Natural killer cell treated with Interleukin-12 subunit alpha and Interleukin-12 subunit beta and Interleukin-15 and Interleukin-18, amount 100 ng/mL, for 72 hours (primary cell): ENCODE measurements at places on chromosomes 5 and 9. TPM values are rescaled to one million over a fixed set of nuclear protein-coding genes. Genes with fewer than 3 reads are reported as not detected.

- DNase-seq, result no peak
Observed at GRCh38 chr5:170302653-170303501, 5.3 kb upstream of the LCP2 start.

RALGPS1 gene
- total RNA-seq, result 7.0 TPM

DND1 gene
- 3.3 TPM for total RNA-seq

- DNase-seq, result no peak
Observed at GRCh38 chr5:38453921-38454320, 102.5 kb downstream of the LIFR start.

GRCh38 chr9:83199240-83199639, 136.3 kb upstream of the RASEF start:
- DNase-seq, result no peak

DNA sequence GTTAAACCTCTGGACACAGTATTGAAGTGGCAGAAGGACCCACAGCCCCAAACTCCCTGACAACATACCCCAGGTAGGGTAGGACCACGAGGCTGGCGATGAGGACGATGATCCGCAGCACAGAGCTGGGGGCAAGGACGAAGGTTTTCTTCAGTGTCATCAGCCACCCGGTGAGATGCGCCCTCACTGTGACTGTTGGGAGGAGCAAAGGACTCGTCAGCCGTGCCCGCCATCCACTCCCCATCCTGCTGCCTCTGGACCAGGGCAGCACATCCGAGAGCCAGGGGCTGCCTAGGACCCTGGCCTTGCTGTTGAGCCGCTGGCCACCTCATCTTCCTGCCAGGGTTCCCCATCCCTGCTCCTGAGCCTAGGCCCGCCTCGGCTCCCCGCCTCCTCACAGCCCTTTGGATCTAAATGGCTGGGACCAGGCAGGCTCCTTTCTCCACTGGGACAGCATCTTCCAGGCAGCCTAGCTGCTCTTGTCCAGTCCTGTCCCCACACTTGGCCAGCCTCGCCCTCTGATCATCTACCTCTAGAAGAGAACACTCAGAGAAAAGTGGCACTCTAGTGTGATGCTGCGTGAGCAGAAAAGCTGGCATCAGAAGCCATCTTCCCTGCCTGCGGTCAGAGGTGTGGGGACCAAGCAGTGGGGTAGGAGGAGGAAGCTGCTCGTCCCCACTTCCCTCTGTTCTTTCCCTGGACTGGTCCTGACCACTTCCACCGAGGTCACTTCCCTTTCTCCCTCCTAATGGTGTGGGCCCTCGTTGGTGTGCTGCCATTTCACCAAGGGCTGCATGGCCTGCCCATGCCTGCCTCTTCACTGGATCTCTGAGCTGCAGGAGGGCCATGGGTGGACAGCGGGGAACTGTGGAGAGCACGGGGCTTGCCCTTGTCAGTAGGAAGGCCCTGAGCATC, 49.2 kb downstream of the OTULIN start:
- no peak for DNase-seq

DNA sequence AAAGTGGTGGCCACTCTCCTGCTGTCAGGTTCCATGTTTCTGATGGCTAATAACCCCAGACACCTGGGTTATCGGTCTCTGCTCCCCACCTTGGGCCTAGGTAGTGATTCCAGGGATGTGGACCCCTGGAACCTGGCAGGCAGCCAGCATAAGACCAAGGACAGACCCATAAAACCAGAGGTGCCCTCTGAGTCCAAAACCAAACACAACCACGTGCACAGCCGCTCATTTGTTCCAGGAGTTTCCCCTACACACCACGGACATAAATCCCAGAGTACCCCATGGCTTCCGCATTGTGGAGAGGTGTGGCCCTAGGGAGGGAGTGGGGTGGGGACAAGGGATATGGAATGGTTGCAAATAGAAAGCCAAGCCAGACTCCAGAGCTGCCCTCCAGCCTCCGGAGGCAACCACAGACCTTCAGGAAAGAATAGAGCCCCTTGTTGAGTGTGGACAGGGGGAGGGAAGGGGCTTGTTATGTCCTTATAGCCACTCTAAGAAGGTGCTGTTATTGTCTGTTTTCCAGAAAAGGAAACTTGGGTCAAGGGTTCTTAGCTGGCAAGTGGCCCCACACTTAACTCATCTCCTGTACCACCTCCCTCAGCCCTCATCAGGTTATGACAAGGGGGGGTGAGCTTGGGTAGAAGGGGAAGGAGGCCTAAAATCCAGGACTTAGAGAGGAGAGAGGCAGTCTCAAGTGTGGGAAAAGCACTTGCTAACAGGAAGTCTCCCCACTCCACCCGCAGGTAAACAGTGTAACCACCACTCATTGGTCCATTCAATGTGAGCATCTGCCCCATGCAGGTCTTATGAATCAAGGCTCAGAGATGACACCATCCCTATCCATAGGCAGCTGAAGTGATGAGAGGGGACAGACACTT, 23.6 kb upstream of the CYSTM1 start:
- no peak for DNase-seq

DNA sequence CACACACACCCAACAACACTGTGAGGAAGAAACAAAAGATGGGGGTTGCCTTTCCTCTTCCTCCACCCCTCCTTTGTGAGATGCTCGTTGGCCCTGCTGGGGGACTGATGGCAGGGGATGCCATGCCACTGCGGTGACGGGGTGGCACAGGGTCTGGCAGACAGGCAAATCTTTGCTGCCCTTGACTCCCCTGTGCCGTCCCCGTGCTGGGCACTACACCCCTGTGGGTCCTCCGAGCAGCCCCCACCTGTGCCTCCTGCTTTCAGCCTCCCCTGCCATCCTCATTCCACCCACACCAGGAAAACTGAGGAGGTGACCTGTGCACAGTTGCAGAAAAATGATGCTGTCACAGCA, 40.2 kb upstream of the IER5L start:
- no peak for DNase-seq

- DNase-seq, result no peak
Observed at GRCh38 chr9:97905228-97905627, 17.1 kb downstream of the TRMO start.

GRCh38 chr9:137593176-137593575, 2.9 kb upstream of the ZMYND19 start:
- no peak for DNase-seq

DNA sequence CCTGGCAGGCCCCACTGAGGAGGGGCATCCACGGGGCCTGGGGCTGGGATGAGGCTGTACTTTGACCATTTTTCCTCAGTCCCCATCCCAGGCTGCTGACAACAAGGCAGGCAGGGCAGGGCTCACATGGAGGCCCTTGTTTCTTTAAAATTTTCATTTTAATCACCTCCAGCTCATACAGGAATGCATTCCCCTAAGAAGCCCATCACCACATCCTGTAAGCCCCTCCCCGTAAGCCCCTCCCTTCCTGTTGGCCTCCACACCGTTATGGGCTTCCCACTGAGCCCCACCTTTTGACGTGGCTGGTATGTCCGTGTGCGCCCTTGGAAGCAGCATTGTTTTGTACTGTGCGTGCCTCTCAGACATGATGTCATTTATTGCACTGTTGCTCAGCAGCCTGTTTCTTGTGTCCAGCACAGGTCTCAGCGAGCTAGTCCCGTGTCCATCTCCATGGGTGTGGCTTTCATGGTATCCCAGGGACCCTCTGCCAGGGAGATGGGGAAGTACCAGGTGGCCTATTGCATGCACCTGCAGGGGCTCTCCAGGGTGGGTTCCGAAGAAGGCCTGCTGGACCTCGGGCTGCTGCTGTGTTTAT, 22.4 kb downstream of the PHF2 start:
- no peak for DNase-seq

NUP155 gene
- 46.2 TPM for total RNA-seq

DMRT3 gene
- not detected for total RNA-seq

DNA sequence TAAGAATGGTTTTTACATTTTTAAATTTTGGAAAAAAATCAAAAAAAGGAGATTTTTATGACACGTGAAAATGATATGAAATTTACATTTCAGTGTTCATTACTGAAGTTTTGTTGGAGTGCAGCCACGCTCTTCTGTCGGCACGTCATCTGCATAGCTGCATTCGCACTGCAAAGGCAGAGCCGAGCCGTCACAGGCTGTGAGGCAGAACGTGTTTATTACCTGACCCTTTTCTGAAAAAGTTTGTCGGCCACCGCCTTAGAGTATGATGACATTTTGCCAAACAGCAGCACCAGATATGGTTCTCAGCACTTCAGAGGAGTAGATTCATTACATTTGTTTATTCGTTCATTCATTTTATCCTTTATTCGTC, 24.1 kb downstream of the HRH2 start:
- DNase-seq, result no peak

GRCh38 chr5:126449751-126450271, 26.6 kb downstream of the GRAMD2B start:
- DNase-seq, result no peak

GRCh38 chr9:134937566-134938345, 20.0 kb upstream of the FCN1 start:
- DNase-seq, result peak; percentile 38

GRCh38 chr5:112795944-112796678, 58.4 kb downstream of the APC start:
- DNase-seq, result no peak

CMBL gene
- not detected for total RNA-seq

GRCh38 chr5:53473633-53474032, 6.8 kb upstream of the FST start:
- DNase-seq, result no peak

DNA sequence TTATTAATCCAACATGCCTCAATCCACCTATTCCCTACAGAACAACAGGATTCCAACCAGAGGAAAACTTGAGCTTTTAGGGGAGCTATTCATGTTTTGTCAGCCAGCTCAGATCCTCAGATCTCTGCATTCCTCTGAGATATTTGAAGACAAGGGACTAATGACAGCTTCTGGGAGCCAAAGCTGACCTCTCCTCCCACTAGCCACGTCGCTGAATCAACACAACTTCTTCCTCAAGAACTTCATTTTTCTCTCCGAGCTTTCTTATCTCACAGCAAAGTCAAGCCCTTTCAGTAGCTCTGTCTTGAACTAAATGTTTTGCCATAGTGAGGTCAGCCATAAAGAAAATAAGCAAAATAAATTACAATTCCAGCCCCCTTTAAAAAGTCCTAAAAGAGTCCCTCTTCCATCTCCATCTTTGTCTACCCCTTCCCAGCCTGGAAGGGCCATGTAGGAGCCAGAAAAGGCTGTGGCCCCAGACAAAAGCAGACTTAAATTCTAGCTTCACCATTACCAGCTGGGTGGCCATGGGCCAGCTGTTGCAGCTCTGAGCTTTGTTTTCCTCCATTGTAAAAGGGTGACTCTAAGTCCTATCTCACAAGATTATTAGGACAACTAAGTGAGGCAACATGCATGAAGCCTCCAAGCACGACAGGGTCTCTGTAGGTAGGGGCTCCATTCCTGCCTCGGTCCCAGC, 65.0 kb downstream of the HSD17B3 start:
- DNase-seq, result no peak

GFRA3 gene
- not detected for total RNA-seq

GRCh38 chr9:86644675-86645034, 290.4 kb upstream of the TUT7 start:
- DNase-seq, result no peak

FBP2 gene
- not detected for total RNA-seq

GRCh38 chr9:22009506-22009867, 382 bp upstream of the CDKN2B start:
- no peak for DNase-seq

- DNase-seq, result no peak
Observed at GRCh38 chr5:130092991-130093390, 188.7 kb downstream of the CHSY3 start.

ZFP37 gene
- total RNA-seq, result 2.5 TPM

CAPSL gene
- total RNA-seq, result not detected

DNA sequence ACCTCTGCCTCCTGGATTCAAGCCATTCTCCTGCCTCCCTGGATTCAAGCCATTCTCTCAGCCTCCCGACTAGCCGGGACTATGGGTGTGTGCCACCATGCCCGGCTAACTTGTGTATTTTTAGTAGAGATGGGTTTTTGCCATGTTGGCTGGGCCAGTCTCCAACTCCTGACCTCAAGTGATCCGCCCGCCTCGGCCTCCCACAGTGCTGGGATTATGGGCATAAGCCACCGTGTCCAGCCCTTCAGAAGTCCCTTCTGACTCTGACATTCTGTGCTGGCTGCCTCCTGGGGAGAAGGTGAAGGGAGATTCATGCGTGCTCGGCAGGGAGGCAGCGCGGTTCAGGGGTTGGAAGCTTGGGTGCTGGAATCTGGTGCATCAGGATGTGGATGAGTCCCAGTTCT, 28.8 kb downstream of the PRRX2 start:
- DNase-seq, result no peak

DNA sequence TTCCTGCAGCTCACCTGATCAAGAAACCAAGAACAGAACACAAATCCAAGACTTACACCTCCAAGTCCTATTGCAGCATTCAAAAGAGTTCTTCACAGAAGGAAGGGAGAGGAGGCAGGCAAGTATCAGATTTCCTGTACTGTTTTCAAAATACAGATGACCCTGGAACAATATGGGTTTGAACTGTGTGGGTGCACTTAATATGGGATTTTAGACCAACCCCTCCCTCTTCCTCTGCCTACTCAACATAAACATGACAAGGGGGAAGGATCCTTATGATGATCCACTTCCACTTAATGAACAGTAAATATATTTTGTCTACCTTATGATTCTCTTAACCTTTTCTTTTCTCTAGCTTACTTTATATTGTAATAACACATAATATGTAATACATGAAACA, 104.6 kb downstream of the ELAVL2 start:
- no peak for DNase-seq

GRCh38 chr5:159179529-159180305, 29.6 kb downstream of the RNF145 start:
- no peak for DNase-seq

- no peak for DNase-seq
Observed at GRCh38 chr5:97666783-97667182, 483.7 kb upstream of the RIOK2 start.

GRCh38 chr5:119597728-119598298, 31.5 kb upstream of the FAM170A start:
- DNase-seq, result no peak

- no peak for DNase-seq
Observed at GRCh38 chr9:99773468-99774138, 48.1 kb upstream of the NR4A3 start.

DNA sequence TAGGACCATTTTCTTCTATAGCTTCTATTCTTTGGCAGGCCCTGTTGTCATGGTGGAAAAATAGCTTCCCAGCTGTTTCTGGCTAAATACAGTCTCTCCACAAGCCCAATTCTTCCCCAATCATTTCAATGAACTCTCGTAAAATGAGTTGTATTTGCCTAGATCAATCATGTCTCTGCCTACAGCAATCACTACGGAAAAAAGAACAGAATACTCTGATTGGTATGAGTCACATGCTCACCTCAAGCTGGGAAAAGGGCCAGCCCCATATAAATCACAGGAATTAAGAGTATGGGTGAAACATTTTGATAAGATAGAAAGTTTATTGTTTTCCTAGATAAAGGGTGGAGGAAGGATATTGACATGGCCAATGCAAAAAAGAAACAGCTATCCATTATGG, 711.4 kb downstream of the EFNA5 start:
- DNase-seq, result no peak

DNA sequence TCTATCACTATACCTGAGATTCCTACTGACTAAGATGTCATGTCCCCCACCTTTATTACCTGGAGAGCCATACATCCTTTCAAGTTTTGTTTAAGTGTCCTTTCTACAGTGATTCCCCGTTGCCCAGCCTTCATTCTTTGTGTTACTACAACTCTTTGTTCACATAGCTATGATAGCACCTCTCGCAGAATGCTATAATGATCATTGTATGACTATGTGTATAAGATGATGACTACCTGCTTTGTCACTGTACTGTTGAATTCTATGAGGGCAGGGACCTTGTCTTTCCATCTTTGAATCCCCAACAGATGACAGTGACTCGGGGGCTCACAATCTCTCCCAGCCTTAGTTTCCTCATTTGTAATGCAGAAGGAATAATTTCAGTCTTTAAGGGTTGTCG, 361.2 kb downstream of the NPR3 start:
- DNase-seq, result no peak

GRCh38 chr9:86072394-86072877, 26.9 kb downstream of the GOLM1 start:
- DNase-seq, result no peak
